ENCODE measurements at places on chromosomes 6 and 20.

DNA sequence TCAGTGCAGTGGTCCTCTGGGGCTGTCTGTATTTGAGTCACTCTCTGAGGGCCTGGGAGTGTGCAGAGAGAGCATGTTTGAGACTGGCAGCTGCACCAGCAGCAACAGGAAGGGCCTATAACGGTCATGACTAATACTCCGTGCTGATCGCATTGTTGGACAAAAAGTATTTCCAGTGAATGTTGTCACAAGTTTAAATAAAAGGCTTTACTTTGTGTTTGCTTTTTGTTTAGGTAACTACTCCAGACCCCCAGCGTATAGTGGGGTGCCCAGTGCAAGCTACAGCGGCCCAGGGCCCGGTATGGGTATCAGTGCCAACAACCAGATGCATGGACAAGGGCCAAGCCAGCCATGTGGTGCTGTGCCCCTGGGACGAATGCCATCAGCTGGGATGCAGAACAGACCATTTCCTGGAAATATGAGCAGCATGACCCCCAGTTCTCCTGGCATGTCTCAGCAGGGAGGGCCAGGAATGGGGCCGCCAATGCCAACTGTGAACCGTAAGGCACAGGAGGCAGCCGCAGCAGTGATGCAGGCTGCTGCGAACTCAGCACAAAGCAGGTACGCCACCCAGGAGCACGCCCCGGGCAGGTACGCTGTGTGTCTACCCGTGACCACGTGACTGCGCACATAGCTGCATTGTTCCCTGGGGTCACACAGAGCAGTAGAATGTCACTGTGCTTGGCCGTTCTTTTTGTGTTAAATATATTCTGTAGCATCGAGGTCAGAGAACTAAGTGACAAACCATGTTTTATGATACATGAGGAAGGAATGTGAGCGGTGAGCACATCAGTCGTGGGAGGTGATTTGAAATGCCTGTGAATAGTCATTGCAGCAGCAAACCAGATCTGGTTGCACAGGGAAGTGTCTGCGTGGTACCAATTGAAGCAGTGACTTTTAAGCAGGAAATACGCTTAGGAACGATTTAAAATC, 174.7 kb downstream of the TMEM242 start:
- peak; percentile 43 for DNase-seq

DNA sequence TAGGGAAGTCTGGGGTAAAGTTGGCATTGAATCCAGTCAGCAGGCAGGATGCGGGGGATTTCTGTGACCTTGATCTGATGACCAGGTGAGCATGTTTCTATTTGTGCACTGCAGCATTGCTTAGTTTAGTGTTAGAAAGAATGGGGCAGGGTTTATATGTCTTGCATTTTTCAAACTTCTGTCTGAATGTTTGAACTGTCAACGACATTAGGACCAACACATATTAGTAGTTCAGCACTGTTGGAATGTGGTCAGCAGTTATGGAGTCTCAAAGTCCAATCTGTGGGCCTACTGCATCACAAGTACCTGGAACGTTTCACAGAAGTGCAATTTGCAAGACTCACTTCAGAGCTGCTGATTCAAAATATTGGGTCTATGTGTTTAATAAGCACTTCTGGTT, 276.6 kb upstream of the BMP2 start:
- no peak for DNase-seq

- no peak for DNase-seq
These were observed 30.8 kb downstream of the BPIFB1 start for GRCh38 chr20:33313686-33314314.

DNA sequence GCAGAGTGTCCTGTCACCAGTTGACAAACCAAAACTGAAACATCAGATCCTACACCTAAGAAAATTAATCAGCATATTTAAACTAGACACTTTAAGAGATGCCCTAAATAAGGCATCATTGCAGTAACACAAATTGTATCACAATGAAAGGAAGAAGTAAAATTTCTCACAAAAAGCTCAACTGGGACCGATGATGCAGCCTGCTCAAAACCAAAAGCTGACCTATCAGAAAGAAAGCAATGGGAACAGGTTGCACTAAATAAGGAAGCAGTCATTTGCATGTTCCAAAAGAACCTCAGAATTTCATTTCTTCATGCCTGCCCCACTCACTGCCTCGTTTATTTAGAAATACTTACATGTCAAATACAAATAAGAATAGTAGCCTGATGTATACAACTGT, 12.1 kb downstream of the HIVEP2 start:
- DNase-seq = no peak

DNA sequence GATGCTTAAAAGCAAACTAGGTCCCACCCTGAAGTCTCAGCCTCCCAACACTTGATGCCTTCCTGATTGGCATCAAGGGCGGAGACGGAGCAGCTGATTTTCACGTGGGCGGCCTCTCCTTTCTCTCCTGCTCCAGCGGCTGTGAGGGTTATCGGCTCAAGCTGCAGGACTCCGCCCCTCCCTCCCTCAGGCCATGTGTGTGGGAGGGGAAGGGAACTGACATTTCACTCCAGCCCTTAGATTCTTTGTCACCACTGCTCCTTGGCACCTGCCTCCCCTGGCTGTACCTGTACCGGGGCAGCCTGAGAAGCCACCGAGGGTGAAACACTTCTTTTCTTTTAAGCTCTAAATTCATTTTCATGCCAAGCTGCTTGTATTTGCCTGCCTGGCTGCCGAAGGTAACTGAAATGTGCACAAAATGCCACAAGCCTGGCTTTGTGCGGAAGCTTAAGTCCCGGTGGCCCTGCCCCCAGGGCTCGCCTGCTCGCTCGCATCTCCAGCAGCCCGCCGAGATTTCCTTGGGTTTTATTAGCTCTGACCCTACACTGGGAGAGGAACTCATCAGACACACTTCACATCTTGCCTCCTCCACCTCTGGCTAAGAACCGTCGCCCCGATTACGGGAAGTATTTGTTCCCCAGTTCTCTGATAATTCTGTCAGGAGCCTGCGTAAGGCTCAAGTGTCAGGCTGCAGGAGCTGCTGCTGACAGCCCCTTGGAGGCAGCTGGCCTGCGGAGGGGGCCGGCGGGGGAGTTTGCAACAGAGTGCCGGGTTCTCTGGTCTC, 9.6 kb upstream of the CPNE5 start:
- peak; percentile 62 for DNase-seq
